ENCODE measurements at places on chromosomes 5 and 9.
A peak's percentile ranks its signal among the peaks of the same experiment; 100 is the strongest.

DNA sequence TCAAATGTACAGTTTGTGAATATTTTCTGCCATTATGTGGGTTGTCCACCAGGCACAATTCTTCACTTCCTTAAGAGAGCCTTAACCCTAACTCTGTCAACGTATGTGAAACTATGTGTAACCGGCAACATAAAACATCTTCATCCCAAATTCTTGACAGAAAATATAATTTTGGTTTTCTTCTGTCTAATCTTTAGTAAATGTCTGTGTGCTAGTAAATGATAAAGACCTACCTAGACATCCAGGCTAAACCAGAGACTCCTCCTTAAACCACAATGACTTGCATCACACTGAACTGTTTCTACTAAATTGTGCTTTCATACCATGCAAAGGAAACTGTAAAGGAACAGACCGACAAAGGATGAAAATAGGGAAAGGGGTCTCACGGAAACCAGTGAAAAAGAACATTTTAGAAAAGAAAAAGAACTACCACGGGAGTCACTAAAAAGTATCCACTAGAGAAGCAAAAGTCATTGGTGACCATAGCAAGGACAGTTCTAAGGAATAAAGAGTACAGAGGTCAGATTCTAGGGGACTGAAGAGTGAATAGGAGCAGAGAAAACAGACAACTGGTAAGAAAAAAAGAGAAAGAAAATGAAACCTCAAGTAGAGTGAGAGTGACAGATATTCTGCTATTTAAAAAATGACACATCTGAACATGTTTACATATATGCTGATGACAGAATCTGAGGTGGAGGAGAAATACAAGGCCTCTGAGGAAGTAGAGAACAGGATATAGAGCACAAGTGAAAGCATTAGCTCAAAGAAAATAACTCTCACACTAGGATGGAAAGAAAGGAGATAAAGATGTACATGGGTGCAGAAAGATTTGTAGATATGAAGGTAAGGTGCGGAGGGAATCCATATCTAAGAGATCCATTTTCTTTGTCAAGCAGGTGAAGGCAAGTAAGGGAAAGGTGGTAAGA lies 49.4 kb downstream of the FNIP1 start:
- peak; percentile 6 for DNase-seq

- peak; percentile 53 for DNase-seq
Measured at GRCh38 chr9:4640027-4640426, 22.1 kb upstream of the PLPP6 start.

DNA sequence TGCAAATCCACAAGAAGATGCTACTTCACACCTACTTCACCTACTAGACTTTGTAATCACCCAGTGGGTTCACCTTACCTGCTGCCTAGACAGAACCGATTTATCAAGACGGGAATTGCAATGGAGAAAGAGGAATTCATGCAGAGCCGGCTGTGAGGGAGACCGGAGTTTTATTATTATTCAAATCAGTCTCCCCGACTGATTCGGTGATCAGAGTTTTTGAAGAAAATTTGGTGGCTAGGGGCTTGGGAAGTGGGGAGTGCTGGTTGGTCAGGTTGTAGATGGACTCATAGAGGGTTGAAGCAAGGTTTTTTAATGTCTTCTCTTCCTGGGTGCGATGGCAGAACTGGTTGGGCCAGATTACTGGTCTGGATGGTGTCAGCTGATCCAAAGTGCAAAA lies 23.4 kb downstream of the SFXN1 start:
- DNase-seq: no peak

GRCh38 chr5:165055476-165055875 lies 1550.1 kb downstream of the MAT2B start:
- DNase-seq: no peak

DNA sequence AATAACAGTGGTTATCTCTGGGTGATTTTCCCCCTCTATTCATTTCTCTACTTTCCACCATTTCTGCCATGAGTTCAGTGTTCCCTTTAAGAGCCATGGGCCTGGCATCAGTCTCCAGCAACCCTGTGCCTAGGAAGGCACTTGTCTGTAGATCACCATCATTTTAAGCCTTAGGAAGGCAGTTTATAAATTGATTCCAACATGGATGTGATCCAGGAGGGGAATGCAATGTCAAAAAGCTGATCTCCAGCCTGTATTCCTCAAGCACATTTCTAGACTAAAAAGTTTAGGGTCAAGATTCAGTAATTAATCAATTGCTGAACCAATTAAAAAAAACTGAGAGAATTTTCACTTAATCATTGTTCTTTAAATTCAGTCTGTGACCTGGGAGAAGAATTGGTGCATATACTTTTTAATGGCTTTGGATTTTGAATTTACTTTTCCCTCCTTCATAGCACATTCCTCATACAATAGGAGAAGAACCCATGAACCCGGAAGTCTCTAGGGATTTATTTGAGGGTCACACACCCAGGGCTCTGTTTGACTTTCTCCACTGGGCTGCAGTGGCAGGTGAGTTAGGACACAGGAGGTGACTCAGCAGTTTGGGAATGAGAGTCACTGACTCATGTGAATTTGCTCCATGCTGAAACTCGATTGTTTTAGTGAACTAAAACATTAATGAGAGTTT lies 6.1 kb upstream of the ERMP1 start:
- no peak for DNase-seq

DNA sequence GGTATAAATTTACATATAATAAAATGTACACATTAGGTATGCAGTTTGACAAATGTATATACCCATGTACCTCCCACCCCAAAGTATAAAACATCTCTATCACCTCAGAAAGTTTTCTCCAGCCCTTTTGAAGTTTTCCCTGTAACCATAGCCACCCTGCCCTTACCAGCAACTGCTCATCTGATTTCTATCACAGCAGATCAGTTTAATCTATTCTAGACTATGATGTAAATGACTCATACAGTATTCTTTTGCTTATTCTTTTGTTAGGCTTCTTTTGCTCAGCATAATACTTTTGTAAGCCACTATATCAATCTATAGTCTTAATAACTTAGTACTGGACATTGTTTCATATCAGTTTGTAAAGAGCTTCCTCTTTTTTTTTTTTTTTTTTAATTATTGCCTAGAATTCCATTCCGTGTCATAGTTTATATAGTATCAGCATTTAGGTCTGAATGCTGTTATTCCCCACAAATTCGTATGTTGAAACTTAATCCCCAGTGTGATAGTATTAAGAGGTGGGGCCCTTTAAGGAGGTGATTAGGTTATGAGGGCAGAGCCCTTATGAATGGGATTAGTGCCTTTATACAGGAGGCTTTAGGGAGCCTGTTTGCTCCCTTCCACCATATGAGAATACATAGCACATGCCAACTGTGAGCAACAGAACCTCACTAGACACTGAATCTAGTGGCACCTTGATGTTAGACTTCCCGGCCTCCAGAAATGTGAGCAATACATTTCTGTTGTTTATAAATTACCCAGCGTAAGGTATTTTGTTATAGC lies 20.3 kb downstream of the MELK start:
- no peak for DNase-seq

DNA sequence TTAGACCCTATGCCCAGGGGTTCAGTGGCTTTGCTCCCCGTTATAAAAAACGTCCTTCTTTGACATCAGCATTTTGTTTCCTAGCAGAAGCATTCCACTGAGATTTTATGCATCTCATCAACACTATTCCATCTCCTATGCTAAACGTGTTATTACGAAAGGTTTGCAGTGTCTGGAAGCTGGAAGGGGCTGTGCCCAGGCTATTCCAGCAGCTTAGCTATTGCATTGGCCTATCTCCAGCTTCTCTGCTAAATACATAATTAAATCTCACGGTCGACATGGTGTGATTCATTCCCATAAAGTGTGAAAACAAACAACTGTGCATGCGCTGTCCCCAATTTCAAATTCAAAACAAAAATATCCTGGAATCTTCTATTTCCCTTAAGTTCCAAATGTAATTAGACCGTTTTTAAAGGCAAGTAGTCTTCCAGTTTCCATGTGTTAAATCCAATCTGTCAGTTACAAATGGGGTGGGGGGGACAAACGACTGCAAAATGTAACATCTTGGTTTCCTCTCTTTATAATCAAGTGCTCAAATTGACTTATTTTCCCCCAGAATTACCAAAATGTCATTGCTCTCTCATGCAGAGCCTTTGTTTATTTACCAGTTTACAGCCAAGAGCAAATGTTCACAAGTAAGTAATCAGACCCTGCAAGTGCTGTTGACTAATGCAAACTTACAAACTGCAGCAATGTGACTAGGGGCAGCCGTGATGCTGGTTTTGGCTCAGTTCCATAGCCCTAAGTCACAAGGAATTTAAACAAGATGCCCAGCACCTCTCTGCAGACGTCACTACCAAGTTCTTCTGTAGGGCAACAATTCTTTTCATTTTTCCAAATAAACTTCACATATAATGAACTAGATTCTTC lies 212.3 kb upstream of the RORB start:
- DNase-seq: no peak

DNA sequence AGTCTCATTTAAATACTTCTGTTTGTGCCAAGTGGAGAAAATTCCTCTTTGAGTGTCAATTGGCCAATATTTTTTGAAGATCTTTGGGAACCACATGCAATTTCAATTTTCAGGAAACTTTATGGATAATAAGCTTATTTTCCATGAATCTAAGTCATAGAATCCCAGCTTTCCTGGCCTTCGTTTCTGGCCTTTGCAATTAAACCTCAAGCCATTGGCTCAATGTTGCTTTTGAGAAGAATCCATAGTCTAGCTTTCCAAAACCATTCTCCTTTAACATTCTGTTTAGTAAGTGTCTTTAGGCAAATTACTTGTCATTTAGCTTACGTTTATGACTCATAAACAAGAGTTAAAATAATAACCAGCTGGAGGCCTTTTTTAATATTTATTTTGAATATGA lies 145.0 kb upstream of the FTMT start:
- no peak for DNase-seq

DNA sequence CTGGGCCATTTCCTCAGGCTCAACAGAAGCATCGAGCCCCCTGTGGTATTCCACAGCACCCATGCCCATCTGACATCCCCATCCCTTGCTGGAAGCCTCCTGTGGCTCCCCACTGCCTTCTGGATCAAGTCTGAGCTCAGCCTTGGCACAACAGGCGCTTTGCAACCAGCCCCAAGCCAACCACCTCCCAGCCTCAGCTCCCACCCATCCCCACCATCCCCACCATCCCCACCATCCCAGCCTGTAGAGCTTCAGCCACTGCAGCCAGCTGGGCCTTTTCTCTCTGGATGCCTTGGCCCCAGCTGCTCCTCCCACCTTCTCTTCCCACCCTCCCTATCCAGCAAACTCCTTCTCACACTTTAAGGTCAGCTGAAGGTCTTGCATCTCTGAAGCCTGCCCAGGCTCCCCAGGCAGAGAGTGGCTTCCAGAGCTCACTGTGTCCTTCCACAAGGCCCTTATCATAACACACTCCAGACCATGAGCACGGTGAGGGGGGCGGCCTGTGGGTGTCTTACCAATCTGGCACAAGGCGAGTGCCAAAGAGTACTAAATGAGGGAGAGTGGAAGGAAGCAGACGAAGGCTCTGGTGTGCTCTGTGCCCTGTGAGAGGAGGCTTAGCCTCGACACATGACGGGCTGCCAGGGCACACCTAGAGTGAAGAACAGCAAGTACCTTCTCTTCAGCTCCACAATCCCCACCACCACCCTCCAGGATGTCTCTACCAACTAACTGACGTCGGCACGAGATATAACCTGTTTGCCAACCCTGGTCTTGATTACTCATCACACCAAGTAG lies 6.5 kb downstream of the HIGD2A start:
- DNase-seq: no peak

GRCh38 chr5:93572608-93573353 lies 8.2 kb downstream of the NR2F1-AS1 start:
- no peak for DNase-seq

DNA sequence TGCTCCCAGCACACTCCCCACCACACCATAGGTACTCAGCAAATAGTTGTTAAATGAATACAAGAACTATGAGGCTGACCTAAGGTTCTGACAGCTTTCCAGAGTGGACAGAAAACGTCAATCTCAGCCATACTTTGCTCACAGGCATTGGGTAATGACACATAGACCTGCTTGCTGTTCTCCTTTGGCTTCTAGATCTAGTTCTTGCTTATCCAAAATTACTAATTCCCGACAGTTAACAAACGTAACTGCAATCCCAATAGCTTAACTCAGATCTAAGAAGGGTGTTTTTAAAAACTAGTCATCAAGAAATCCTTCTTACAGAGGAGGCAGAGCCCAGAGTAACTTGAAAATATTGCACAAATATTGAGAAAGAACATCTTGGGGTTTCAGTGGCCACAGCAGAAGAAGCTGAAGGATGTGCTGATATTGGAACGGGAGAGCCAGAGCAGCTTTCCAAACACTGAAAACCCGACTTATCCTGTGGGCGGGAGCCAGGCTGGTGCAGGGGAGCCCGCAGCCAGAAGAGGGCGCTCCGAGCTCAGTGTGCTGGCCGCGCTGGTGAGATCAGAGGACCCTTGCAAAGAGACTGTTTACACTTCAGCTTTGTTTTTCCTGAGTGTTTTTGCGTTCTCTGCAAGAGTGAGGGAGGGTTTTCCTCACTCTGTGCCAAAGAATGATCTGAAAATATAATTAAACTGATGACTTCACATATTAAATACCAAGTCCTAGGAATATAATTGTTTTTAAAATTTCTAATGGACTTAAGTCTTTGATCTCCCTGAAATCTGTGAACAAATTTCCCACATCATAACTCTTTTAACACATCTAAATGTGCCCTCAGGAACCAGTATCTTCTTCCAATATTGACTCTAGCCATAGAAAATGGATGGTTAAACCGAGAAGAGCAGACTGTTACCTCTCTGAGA lies 30.3 kb downstream of the FGF1 start:
- DNase-seq: peak; percentile 63

DNA sequence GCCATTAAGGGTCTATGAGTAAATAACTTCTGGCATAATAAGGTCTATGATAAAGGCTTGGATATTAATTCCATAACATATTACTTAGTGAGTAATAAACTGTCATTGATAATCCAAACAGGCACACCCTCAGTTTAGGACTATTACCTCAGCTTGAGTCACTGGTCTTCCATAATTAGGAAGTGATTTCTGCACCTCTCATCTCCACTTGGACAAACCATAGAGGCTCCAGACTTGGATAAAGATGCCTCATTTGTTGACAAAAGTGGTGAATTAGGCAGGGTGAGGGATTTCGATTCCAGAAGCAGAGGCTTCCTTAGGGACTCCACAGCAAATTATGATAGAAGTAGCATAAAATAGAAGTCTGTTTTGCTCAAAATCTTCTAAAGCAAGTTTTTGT lies 127.5 kb upstream of the MTAP start:
- DNase-seq: no peak

DNA sequence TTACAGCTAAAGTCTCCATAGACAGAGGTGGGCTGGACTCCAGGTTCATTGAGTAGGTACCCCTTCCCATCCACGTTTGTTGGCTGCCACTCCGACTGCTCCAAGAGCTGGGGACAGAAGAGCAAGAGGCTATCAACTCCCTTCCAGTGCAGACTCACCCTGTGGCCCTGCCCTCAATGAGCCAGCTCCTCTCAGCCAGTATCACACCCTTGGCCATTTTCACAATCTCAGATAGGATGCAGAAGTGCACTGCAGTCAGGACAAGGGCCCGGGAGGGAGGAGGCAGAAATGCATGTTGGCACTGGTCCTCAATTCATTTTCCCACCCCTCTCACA lies 6.2 kb downstream of the IRF1 start:
- DNase-seq: no peak

- no peak for DNase-seq
Measured at GRCh38 chr5:94632024-94632423, 13.6 kb downstream of the SLF1 start.

GRCh38 chr9:93346231-93347112 lies 105.0 kb upstream of the FAM120A start:
- no peak for DNase-seq

Measured in CD4-positive, alpha-beta T cell treated with Interleukin-10 for 1 hour (primary cell).